ENCODE measurements at places on chromosomes 1 and 21. TPM values are rescaled to one million over a fixed set of nuclear protein-coding genes. Genes with fewer than 3 reads are reported as not detected.

DNA sequence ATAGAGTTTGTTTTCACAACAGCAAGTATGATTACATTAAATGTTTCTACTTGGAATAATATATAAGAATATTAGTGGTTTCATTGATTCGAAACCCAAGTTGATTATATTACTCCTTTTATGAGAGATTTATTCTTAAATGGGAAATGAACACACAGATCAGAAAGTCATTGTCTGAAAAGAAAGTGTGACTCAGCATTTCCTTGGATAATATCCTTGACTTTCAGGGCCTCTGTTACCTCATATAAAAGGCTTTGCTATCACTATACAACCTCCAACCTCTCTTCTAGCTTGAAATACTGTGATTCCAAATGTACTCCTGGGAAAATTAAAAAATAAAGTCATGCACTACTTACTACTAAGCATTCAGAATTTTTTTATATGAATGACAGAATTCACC lies 295.3 kb upstream of the LYPLAL1 start:
- no peak overlapping the region for H3K4me3 ChIP-seq
- no peak for DNase-seq
- H3K27ac ChIP-seq: no peak overlapping the region
- no peaks in the 10 kb centered on the region for H3K27me3 ChIP-seq

DNA sequence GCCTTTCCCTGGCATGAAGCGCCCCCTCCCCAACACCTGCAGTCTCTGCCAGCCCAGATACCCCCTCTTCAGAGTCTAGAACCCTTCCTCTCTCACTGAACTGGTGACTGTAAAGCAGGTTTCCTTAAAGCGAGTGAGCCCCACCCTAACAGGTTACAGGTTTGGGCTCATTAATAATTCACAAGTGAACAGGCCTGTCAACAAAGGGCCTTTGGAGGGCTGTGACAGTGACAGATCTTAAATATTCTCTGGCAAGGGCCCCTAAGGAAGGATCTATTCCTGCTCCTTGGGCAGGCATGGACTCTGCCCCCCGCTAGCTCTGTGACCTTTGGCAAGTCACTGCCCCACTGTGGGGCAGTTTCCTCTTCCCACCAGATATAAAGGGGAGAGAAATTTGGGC lies 5.6 kb upstream of the TTC39A start:
- no peak overlapping the region for H3K4me3 ChIP-seq
- no peaks in the 10 kb centered on the region for H3K36me3 ChIP-seq
- peaks cover 5% of the 10 kb centered on the region for H3K4me1 ChIP-seq
- no peak overlapping the region for H3K27ac ChIP-seq

- DNase-seq: no peak
- H3K4me3 ChIP-seq: no peak overlapping the region
- H3K36me3 ChIP-seq: no peaks in the 10 kb centered on the region
- H3K27ac ChIP-seq: no peak overlapping the region
- H3K4me1 ChIP-seq: no peaks in the 10 kb centered on the region
- no peaks in the 10 kb centered on the region for H3K27me3 ChIP-seq
Measured at GRCh38 chr1:30318413-30318812, 405.0 kb downstream of the MATN1 start.

DNA sequence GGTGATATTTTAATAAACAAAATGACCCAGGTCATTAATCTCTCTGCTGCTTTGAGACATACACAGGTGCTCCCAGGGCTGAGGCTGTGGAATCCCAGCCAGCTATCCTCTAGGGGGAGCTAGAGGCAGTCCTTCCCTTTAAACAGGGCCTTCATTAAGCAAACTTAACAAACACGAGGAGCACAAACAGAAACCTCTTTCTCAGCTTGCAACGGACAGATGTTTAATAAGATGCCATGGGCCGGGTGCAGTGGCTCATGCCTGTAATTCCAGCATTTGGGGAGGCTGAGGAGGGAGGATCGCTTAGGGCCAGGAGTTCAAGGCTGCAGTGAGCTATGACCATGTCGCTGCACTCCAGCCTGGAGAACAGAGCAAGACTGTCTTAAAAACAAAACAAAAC lies 106.7 kb downstream of the HIVEP3 start:
- H3K4me1 ChIP-seq: peaks cover 30% of the 10 kb centered on the region
- H3K36me3 ChIP-seq: no peaks in the 10 kb centered on the region
- no peak for DNase-seq
- H3K4me3 ChIP-seq: no peak overlapping the region
- H3K27ac ChIP-seq: no peak overlapping the region

DNA sequence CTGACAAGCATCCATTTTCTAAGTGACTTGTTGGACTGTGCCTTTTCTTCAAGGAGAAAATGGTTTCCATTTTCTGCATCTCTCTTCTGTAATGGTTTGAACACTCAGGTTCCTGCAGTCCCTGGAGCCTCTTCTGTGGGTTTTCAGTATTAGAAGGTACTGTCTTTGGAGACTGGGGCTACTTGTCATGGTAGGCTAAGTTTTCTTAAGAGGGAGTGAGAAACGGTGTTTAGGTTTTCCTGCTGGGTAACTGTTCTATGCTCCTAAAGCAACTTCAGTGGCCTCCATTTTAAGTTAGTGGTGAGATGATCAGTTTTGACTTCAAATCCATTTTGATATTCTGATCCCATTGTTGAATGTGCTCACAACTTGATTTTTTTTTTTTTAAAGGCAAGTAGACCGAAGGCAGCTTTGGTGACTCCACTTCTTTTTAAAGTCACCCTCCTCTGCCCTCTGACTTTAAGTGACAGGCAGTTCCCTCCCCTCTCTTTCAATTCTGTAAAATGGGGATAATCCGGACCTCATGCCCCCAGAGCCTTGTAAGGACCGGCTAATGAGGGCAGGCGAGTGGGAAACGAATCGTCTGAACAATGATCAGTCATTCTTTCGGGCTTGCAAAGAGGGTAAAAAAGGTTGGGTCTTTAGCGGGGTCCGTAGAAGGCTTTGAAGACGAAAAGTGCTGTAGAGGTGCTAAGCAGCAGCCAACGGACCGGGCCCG lies 1.0 kb upstream of the ARID1A start:
- peak overlapping the region; percentile 92 for H3K27ac ChIP-seq
- H3K4me1 ChIP-seq: peaks cover 49% of the 10 kb centered on the region
- no peaks in the 10 kb centered on the region for H3K27me3 ChIP-seq
- peak overlapping the region; percentile 89 for H3K4me3 ChIP-seq
- DNase-seq: no peak
- no peaks in the 10 kb centered on the region for H3K36me3 ChIP-seq

GRCh38 chr1:30125021-30125820 lies 598.2 kb downstream of the MATN1 start:
- no peaks in the 10 kb centered on the region for H3K4me1 ChIP-seq
- no peaks in the 10 kb centered on the region for H3K36me3 ChIP-seq
- H3K27me3 ChIP-seq: no peaks in the 10 kb centered on the region
- no peak for DNase-seq

- no peak overlapping the region for H3K4me3 ChIP-seq
- H3K36me3 ChIP-seq: peaks cover 90% of the 10 kb centered on the region
- H3K4me1 ChIP-seq: no peaks in the 10 kb centered on the region
- DNase-seq: no peak
Measured at GRCh38 chr1:113096493-113096892, 23.5 kb downstream of the LRIG2 start.

- H3K4me3 ChIP-seq: no peak overlapping the region
- DNase-seq: peak; percentile 28
- no peaks in the 10 kb centered on the region for H3K4me1 ChIP-seq
- no peaks in the 10 kb centered on the region for H3K27me3 ChIP-seq
- no peak overlapping the region for H3K27ac ChIP-seq
- no peaks in the 10 kb centered on the region for H3K36me3 ChIP-seq
Measured at GRCh38 chr1:53130598-53130877, 11.9 kb downstream of the SLC1A7 start.

- no peak for DNase-seq
Measured at GRCh38 chr1:88731475-88732269, 47.6 kb downstream of the PKN2 start.

DNA sequence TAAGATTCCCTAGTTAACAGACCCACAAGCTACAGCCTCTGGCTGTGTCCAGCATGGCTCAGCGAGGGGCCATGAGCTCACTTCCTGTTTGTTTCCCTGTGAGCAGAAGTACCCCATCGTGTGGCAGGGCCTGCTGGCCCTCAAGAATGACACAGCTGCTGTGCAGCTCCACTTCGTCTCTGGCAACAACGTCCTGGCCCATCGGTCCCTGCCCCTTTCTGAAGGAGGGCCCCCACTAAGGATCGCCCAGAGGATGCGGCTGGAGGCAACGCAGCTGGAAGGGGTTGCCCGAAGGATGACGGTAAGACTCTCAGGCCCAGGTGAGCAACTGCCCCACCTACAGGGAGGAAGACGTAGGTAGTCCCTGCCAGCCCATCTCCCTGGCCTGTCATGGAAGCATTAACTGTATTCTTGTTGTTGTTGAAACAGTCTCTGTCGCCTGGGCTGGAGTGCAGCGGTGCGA lies 38.2 kb downstream of the ZBTB17 start:
- H3K4me1 ChIP-seq: peaks cover 17% of the 10 kb centered on the region
- no peak overlapping the region for H3K27ac ChIP-seq

DNA sequence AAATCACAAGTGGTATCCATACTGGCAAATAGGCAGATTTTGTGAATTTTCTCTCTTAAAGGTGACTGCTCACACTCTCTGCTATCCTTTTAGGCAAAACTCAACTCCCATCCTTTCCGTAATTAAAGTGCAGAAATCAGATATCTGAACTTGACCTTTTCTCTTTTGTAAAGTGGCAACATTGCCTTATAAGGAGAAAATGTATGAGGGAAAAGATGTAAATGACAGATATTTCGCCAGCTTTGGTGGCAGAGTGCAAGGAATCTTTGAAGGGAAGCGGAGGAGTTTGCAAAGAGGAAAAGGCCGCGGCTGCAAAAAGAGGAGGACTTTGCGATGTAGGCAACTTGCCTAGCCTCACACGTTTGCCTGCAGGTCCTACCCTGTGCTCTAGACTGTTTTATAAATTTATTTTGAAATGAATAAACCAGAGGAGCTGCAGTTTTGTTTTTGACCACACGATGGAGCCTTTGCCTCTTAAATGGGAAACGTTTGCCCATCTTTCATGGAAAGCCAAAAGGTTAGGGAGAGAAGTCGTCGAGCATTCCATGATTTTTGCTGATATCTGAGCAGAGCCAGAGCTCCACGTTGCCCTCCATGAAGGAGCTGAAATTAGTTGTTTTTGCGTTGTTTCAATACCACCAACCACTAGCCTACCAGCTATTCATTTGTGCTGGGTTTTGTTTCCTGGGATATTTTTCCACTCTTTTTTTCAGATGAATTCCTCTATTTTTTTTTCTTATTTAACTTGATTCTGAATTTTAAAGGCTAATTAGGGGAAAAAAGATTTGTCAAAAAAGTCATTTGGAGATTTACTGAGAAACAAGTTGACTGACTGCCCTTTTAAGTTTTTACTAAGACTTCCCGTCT lies 242.3 kb downstream of the LMX1A start:
- H3K4me3 ChIP-seq: no peak overlapping the region
- peaks cover 3% of the 10 kb centered on the region for H3K4me1 ChIP-seq
- H3K27me3 ChIP-seq: no peaks in the 10 kb centered on the region
- no peak overlapping the region for H3K27ac ChIP-seq

- DNase-seq: no peak
- no peak overlapping the region for H3K27ac ChIP-seq
- peaks cover 58% of the 10 kb centered on the region for H3K27me3 ChIP-seq
- H3K36me3 ChIP-seq: no peaks in the 10 kb centered on the region
Measured at GRCh38 chr1:11701551-11701961, 10.0 kb downstream of the DRAXIN start.

- H3K4me3 ChIP-seq: no peak overlapping the region
- no peaks in the 10 kb centered on the region for H3K36me3 ChIP-seq
- H3K4me1 ChIP-seq: no peaks in the 10 kb centered on the region
- H3K27me3 ChIP-seq: no peaks in the 10 kb centered on the region
- no peak overlapping the region for H3K27ac ChIP-seq
Measured at GRCh38 chr1:71463144-71463543, 382.3 kb upstream of the ZRANB2 start.

DNA sequence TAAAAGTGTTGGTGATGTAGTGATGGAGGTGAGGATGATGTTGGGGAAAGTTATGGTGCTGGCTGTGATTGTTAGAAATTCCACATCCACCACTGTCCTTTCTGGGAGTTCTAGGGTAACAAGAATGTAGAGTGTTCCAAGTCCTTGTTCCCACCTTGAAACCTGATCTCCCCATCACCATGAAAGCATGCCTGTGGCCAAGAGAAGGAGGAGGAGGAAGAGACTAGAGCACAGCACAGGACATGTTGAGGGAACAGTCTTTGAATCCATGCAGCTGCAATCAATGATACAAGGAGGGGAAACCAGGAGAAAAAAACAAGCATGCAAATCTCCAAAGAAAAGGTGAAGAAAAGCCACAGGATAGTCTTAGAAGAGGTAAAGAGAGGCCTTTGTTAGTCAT lies 45.9 kb upstream of the ARTN start:
- H3K36me3 ChIP-seq: no peaks in the 10 kb centered on the region
- H3K4me3 ChIP-seq: no peak overlapping the region
- DNase-seq: no peak
- H3K27ac ChIP-seq: no peak overlapping the region
- no peaks in the 10 kb centered on the region for H3K27me3 ChIP-seq

- H3K4me1 ChIP-seq: peaks cover 5% of the 10 kb centered on the region
- peak overlapping the region; percentile 2 for H3K4me3 ChIP-seq
- no peaks in the 10 kb centered on the region for H3K36me3 ChIP-seq
- no peak overlapping the region for H3K27ac ChIP-seq
- H3K27me3 ChIP-seq: no peaks in the 10 kb centered on the region
Measured at GRCh38 chr1:183812128-183812527, 7.2 kb downstream of the RGL1 start.

DNA sequence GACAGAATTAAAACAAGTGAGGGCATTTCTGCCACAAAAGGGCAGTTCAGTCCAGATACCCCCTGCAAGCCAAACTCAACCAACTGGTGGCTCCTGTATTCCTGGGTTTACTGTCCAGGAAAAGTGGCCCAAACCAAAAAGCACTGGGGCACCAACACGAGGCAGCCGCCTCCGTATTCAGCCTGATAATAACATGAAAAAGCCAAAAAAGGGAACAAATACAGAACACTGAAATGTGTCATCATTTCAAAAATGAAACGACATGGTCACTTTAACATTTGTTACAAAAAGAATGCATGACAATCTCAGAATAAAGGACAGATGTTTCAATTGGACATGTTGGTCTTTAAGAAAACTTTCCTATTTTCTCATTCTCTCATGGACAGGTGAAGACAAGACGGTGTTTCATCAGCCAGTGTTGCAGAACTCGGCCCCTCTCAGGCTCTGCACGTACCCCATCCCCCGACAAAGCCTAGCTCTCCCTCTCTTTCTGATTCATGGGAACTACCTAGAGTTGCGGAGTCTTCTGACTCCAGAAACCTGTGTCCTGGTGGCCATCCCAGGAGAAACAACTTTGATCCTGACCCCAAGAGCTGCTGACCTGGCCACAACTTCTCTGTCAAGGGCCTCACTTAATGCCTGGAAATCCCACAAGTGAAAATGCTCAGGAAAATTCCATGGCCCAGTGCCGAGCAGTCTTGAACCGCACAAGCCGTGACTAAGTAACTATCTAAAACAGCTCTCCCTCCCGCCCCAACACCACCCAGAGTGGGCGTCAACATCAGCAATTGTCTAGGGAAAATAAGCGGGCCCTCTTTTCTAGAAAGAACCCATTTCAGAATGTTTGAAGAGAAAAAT lies 27.1 kb downstream of the ZBTB17 start:
- H3K36me3 ChIP-seq: peaks cover 7% of the 10 kb centered on the region
- H3K27ac ChIP-seq: peak overlapping the region; percentile 93
- H3K4me3 ChIP-seq: peak overlapping the region; percentile 52
- H3K27me3 ChIP-seq: no peaks in the 10 kb centered on the region

The PRKAB2 gene
- total RNA-seq: 77.7 TPM

The MSH4 gene
- 0.74 TPM for total RNA-seq

The RGS2 gene
- total RNA-seq: 3.9 TPM

The NBPF19 gene
- 5.3 TPM for total RNA-seq

The SNX7 gene
- 2.8 TPM for total RNA-seq

The MED8 gene
- 15.4 TPM for total RNA-seq

The OR6K3 gene
- not detected for total RNA-seq

The HLX gene
- 5.5 TPM for total RNA-seq

The TESK2 gene
- 2.4 TPM for total RNA-seq

The PLA2G2A gene
- total RNA-seq: 23.5 TPM

The KRTAP13-2 gene
- total RNA-seq: not detected

The PCAT6 gene
- total RNA-seq: 0.71 TPM

The IVL gene
- not detected for total RNA-seq

The CSTB gene
- total RNA-seq: 24.8 TPM
